Naive thymus-derived CD4-positive, alpha-beta T cell (primary cell): ENCODE measurements at places on chromosomes 5 and 9. TPM values are rescaled to one million over a fixed set of nuclear protein-coding genes. Genes with fewer than 3 reads are reported as not detected.

The SPINK13 gene
- not detected for total RNA-seq

DNA sequence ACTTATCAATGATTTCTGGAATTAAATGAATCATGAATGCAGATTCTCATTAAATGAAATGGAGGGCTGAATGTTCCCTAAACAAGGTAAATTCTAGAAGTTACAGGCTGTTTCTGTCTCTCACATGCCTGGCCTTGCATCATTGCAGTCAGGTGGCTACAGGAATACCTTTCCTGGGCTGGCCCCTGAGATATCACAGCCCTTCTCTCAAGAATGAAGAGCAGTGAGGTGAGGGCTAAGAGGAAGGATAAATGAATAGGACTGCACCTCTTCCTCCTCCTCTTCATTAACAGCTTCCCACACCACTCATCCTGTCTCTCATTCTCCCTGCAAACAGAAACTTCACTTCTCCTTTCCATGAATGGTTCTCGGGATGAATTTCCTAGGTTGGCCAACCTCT is 22.5 kb downstream of the ARHGEF28 start:
- DNase-seq: no peak

The ITK gene
- total RNA-seq: 481 TPM

DNA sequence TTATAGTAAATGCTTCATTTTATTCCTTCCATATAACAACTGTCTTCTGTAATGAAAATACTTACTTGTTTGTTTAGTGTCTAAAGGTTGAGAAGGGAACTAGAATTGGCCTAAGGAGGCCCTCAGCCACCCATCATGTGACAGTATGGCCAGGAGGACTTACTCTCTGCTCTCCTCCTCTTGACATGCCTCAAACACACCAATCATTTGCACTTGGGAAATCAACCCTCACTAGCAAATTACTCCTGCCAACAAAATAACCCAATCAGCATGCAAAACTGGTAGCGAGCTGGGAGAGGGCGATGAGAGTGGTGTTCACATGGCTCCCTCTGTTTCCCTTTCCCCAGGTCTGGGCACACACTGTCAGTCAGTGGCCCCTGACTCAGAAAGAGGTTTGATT is 58.6 kb upstream of the MEF2C start:
- DNase-seq: no peak

The PHF24 gene
- not detected in 2 replicates for total RNA-seq

DNA sequence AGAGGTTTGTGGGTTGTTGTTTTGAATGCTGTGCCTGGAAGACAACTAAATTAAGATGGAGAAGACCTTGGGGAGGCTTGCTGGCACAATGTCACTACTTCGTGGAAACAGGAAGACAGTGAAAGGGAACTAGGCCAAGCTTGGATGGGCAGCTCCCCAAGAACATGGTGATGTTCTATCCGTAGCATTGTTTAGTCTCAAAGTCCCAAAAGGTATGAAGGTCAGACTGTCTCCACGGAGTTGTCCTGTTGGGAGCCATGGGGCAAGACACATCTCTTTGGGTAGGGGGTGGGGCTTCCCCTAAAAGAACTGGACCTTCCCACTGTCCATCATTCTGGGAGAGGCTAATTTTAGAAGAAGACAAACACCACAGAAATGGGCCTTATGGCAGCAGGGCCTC is 140.5 kb downstream of the ENTREP1 start:
- DNase-seq: no peak

GRCh38 chr5:133225671-133226152 is 173.9 kb downstream of the HSPA4 start:
- DNase-seq: no peak

GRCh38 chr5:17220469-17220868 is 3.0 kb downstream of the BASP1 start:
- no peak for DNase-seq

The GRM6 gene
- total RNA-seq: not detected

DNA sequence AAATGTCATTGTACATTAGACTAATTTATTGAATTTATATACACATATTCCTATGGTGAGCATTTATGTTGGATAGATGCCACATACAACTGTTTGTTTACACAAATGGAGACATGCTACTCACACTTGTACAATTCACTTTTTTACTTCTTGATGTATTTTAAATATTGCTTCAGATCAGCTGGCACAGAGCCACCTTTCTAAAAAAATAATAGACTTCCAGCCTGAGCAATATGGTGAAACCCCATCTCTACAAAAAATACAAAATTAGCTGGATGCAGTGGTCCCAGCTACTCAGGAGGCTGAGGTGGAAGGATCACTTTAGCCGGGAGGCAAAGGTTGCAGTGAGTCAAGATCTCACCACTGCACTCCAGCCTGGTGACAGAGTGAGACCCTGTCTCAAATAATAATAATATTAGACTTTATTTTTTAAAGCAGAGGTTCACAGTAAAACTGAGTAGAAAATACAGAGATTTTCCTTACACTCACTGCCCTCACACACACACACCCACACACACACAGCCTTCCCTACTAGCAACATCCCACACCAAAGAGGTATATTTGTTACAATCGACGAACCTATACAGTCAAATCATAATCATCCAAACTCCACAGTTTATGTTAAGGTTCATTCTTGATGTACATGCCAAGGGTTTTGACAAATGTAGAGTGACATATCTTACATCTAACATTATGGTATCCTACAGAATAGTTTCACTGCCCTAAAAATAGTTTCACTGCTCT is 16.5 kb upstream of the ADRB2 start:
- DNase-seq: no peak

DNA sequence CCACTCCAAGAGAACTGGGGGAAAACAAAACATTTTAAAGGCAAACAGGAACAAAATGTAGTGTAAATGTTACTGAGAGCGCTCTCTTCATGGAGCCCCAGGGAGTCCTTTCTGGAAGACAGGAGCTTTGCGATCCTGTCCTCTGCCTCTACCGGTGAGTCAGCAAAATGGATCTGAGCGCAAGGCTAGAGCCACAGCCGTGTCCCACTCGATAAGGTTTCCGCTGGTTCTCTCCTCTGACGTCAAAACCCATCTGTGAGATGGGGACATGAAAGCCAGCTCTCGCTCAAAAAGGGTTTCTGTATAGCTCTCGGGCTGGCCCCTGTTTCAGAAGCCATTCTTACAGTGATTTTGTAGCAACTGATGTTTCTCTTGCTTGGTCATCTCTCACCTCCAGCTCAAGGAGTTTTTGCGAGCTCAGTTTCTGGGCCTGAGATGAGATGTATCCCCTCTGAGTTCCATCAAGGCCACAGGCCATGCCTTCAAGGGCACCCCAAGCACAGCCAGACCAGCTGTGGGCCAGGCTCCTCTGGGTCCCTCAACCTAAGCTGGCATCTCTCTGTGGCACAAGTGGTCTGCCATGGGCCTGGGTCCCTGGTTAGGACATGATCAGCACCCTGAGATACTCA is 101.6 kb downstream of the FSTL4 start:
- no peak for DNase-seq

The FOXD4 gene
- total RNA-seq: 0.22 TPM in 1 of 2 replicates, not detected in the other

DNA sequence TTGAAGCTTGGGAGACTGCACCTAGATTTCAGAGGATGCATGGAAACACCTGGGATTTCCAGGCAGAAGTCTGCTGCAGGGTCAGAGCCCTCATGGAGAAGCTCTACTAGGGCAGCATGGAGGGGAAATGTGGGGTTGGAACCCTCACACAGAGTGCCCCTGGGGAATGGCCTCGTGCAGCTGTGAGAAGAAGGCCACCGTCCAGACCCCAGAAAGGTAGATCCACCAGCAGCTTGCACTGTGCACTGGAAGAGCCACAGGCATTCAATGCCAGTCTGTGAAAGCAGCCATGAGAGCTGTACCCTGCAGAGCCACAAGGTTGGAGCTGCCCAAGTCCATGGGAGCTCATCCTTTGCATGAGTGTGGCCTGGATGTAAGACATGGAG is 285.3 kb upstream of the FAM174A start:
- DNase-seq: no peak

GRCh38 chr5:176531902-176532493 is 5.2 kb downstream of the RNF44 start:
- DNase-seq: no peak

DNA sequence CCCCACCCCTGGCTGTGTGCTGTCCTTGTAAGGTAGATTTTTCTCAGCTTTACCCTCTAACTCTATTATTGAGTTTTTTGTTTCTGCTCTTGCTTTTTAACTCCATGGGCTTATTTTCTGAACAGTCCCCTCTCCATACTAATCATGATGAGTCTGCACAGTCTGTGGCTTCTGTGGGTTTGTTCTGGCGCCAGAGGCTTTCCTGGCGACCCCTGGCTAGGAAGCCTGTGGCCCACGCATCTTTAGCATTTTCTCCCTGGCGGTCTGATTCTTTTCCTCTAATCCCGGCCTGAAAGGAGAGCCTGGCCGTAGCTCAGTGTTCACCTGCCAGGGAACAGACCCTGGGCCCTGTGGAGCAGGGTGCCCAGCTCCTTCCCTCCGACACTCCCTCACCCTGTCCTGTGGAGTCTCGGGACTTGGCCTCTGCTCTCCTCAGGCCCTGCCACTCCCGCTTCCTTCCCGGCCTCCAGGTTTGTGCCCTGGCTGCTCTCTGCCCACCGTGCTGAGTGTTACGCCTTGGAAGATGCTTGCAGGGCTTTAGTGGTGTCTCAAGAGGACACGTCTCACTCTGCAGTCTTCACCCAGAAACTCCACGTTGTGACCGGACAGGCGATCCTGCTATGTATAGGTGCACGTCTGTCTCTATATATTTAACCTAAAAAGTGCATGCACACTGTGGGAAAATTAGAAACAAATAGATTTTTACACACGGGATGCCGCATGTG is 31.7 kb upstream of the LRRC14B start:
- DNase-seq: no peak

The ANKRD34B gene
- not detected for total RNA-seq

The MAP1B gene
- not detected for total RNA-seq

The RFESD gene
- 4.9 and 6.5 TPM in 2 replicates for total RNA-seq

DNA sequence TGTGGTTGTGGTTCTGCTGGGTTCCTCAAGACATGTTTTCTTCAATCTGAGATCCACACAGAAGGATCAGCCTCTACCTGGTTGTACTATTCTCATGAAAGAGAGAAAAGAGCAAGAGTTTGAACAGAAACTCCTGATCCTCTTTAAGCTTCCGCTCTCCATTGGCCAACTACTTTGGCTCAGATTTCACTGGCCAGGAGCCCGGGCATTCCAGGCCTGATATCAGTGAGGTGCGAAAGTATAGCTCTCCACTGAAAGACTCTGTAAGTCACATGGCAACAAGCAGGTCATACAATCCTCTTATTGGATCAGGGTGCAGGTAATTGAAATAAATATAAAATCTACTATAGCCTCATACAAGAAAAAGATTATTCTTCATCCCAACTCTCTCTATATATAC is 920.5 kb downstream of the TLE4 start:
- DNase-seq: no peak

The IFNA4 gene
- not detected for total RNA-seq

GRCh38 chr9:132443951-132444607 is 34.1 kb downstream of the CFAP77 start:
- no peak for DNase-seq

The ADRB2 gene
- total RNA-seq: 2.8 TPM

DNA sequence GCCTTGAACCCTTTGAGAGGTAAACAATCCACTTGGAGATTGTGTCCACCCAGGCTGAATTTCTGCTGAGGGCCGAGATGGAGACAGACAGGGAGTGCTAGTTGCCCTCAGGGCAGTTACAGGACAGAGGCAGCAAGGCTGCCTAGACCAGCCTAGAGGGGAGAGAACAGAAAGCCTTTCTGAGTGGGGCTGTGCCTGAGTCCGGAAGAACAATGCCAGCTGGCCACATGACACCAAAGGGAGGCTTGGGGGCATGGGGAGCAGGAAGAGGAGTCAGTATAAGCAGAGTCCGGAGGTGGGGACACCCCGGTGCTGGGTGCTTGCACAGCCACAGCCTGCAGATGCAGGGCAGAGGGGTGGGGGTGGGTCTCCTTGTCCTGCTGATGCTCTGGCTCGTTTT is 145.7 kb downstream of the CFAP90 start:
- no peak for DNase-seq

GRCh38 chr5:146618434-146618833 is 102.4 kb upstream of the GPR151 start:
- DNase-seq: no peak

DNA sequence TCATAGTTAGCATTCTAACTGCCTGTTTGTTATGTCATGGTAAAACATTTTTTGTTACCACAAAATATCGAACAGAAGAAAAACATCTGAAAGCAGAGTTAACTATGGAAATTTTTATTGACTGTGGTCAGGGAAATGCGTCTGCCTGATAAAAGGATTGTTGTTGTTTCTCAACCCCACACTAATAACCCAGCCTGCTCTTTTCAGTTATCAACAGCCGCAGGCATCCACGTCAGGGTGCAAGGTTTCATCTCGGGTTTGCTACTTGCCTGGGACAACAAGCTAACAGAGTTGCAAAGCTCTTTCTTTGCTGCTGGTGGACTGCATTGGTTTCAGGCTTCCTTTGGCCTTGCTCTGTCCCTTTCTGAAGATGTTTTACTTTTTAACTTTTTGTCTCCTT is 969.2 kb downstream of the CDH18 start:
- no peak for DNase-seq

GRCh38 chr5:109865637-109866036 is 175.9 kb downstream of the MAN2A1 start:
- DNase-seq: no peak

The SREK1 gene
- 85.8 TPM for total RNA-seq

The SLC1A3 gene
- total RNA-seq: 0.57 TPM

DNA sequence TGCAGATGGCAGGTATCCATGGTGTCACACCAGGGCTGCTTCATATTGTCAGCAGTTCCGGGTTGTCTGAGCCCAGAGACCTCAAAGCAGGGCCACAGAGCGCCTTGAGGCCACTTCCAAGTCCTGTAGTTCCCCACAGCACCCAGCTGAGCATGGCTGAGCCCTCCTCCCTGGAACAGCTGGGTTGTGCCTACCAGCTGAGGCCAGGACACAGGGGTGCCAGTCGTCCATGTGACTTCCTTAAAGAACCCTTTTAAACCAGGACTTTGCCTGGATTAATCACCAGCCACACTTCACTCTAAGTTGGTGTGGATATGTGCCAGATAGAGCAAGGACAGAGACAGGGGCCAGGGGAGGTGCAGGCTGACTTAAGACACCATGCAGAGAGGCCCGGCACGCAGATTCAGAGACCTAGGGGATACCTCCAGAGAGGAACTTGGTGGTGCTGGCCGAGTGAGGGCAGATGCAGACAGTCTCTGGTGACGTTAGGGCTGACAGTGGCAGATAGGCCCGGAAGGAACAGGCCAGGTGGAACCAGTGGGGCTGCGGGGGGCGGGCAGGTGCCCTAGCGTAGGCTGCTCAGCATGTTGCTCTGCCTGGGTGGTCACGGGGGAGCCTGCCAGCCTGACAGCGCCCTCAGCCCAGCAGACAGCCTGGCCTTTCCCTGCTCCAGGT is 142.7 kb downstream of the CACNA1B start:
- no peak for DNase-seq

The TRPM6 gene
- not detected for total RNA-seq

The LCN6 gene
- not detected for total RNA-seq

- DNase-seq: no peak
Observed at GRCh38 chr5:126274076-126274762, 149.0 kb upstream of the GRAMD2B start.

GRCh38 chr9:38088006-38088925 is 19.2 kb upstream of the SHB start:
- DNase-seq: peak; percentile 79

The TLR4 gene
- 1.5 TPM for total RNA-seq

GRCh38 chr9:69937833-69938535 is 105.7 kb upstream of the MAMDC2 start:
- no peak for DNase-seq
